ENCODE measurements at places on chromosomes 1 and 21.

- no peak for DNase-seq
Observed at GRCh38 chr1:220511179-220511578, 16.8 kb upstream of the MARK1 start.

- no peak for DNase-seq
Observed at GRCh38 chr1:41709873-41710272, 208.8 kb downstream of the HIVEP3 start.

GRCh38 chr1:211285196-211285595 lies 26.0 kb downstream of the RCOR3 start:
- DNase-seq: no peak

- no peak for DNase-seq
Observed at GRCh38 chr1:54859700-54860391, 27.1 kb downstream of the DHCR24 start.

DNA sequence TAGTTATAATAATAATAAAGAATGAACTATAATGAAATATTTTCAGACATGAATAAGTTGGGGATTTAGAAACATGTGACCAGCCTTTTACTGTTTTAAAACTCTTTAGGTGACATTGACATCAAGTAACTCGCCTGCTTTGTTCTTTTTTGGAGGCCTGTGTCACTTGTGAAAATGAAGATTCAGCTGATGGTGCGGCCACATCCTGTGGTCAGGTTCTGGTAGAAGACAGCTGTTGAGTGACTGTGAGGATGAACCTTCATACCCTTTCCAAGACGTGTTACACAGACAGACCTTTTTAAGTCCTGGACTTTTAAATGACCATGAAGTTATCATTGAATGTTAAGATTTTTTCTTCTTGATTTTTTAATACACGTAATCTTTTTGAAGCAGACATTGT lies 10.3 kb downstream of the UTS2 start:
- no peak for DNase-seq

DNA sequence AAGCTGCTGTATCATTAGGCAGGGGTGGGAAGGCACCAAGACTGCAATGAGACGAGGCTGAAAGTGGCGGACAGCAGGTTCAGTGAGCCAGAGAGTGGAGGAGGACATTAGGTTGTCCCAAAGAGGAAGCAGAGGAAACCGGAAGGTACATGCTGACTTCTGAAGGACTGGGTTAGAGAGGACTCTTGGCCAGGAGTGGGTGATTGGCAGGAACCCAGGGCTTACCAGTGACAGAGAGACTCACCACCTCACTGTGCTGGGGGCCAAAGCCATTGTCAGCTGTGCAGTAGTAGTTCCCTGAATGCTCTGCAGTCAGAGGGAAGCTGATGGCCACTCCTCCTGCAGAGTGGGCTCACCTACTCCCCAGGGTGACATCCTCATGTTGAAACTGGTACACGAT lies 41.9 kb upstream of the FCRL4 start:
- no peak for DNase-seq

Data from GM23338 (cell line).